Natural killer cell (primary cell): ENCODE measurements at places on chromosomes 5 and 9. TPM values are rescaled to one million over a fixed set of nuclear protein-coding genes. Genes with fewer than 3 reads are reported as not detected.

GRCh38 chr5:90084342-90084741, 325.2 kb downstream of the CETN3 start:
- H3K36me3 ChIP-seq = no peaks in the 10 kb centered on the region
- no peaks in the 10 kb centered on the region for H3K4me1 ChIP-seq
- H3K27me3 ChIP-seq = no peaks in the 10 kb centered on the region
- DNase-seq = no peak
- no peak overlapping the region for H3K27ac ChIP-seq

DNA sequence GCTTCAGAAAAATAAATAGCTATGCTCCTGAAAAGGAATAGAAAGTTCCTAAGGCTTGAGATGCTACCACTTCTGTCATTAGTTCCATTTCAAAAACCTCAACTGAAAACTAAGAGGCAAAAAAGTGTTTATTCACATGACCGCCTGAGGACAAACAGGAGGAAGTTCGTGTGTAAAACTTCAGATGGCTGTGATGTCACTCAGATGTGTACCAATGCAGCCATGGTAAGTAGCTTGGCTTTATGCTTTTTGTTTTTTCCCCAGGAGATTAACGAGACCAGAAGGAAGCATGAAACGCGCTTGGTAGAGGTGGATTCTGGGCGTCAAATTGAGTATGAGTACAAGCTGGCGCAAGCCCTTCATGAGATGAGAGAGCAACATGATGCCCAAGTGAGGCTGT, 33.0 kb downstream of the LMNB1 start:
- H3K27me3 ChIP-seq = no peaks in the 10 kb centered on the region
- peaks cover 20% of the 10 kb centered on the region for H3K4me1 ChIP-seq
- H3K36me3 ChIP-seq = peaks cover 12% of the 10 kb centered on the region
- no peak overlapping the region for H3K27ac ChIP-seq
- peak; percentile 26 for DNase-seq
- no peak overlapping the region for H3K4me3 ChIP-seq

POLE3 gene
- 66.7 TPM for total RNA-seq

TPPP gene
- 1.3 TPM for total RNA-seq

GRCh38 chr9:136329211-136329627, 1.9 kb downstream of the GPSM1 start:
- peaks cover 6% of the 10 kb centered on the region for H3K27me3 ChIP-seq
- peaks cover 20% of the 10 kb centered on the region for H3K4me1 ChIP-seq
- DNase-seq = no peak
- H3K4me3 ChIP-seq = no peak overlapping the region
- H3K36me3 ChIP-seq = no peaks in the 10 kb centered on the region

ANKS6 gene
- 12.6 TPM for total RNA-seq

SPAAR gene
- total RNA-seq = not detected

GRCh38 chr9:138037140-138037539, 159.6 kb downstream of the CACNA1B start:
- no peak for DNase-seq
- no peaks in the 10 kb centered on the region for H3K4me1 ChIP-seq
- H3K36me3 ChIP-seq = no peaks in the 10 kb centered on the region
- H3K27ac ChIP-seq = no peak overlapping the region
- no peak overlapping the region for H3K4me3 ChIP-seq

LCN2 gene
- 0.82 TPM for total RNA-seq

- H3K36me3 ChIP-seq = no peaks in the 10 kb centered on the region
- H3K27me3 ChIP-seq = no peaks in the 10 kb centered on the region
- no peaks in the 10 kb centered on the region for H3K4me1 ChIP-seq
Observed at GRCh38 chr5:124536333-124536732, 210.1 kb downstream of the ZNF608 start.

GRCh38 chr5:88875341-88876234, 7.4 kb downstream of the MEF2C start:
- DNase-seq = no peak
- H3K27ac ChIP-seq = no peak overlapping the region
- H3K36me3 ChIP-seq = no peaks in the 10 kb centered on the region
- no peaks in the 10 kb centered on the region for H3K27me3 ChIP-seq
- H3K4me3 ChIP-seq = no peak overlapping the region

- no peak for DNase-seq
- H3K4me1 ChIP-seq = no peaks in the 10 kb centered on the region
- H3K4me3 ChIP-seq = no peak overlapping the region
- H3K27me3 ChIP-seq = no peaks in the 10 kb centered on the region
- no peak overlapping the region for H3K27ac ChIP-seq
- no peaks in the 10 kb centered on the region for H3K36me3 ChIP-seq
Observed at GRCh38 chr9:98627296-98627695, 81.4 kb downstream of the GABBR2 start.

- H3K27ac ChIP-seq = no peak overlapping the region
- H3K4me1 ChIP-seq = no peaks in the 10 kb centered on the region
- no peaks in the 10 kb centered on the region for H3K27me3 ChIP-seq
- no peak for DNase-seq
Observed at GRCh38 chr5:167699432-167699831, 592.0 kb upstream of the WWC1 start.

DNA sequence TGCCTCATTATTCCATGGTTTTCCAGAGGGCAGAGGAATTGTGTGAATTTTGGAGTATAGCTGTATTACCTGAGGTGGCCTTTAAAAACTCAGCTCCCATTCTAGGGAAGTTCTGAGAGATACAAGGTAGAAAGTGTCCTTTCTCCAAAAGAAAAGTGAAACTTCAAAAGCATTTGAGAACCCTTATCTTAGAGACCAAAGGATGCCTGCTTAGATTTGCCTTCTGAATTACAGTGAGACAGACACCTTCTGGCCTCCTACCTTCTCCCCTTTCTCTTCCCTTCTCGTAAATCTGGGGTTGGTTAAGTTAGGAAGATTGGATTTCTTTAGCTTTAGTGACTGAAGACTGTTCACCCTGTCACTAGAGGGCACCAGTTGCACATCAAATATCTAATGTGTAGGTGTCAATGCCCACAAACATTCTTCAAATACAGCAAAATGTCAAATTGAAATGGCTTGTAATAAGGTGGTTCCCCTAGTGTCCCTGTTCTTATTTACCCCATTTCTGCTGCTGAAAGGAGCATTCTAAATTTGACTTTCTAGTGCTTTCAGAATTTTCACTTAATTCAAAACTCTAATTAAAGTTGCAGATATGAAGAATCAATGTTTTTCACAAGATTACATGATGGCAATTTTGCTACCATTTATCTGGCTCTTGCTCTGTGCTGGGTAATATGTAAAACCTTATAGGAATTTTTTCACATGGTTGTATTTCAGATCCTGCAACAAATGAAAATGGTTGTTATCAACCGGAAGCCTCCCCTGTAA, 46.7 kb downstream of the PRRC1 start:
- no peaks in the 10 kb centered on the region for H3K4me1 ChIP-seq
- H3K4me3 ChIP-seq = no peak overlapping the region
- peak; percentile 80 for DNase-seq
- H3K27me3 ChIP-seq = no peaks in the 10 kb centered on the region
- H3K27ac ChIP-seq = no peak overlapping the region

DNA sequence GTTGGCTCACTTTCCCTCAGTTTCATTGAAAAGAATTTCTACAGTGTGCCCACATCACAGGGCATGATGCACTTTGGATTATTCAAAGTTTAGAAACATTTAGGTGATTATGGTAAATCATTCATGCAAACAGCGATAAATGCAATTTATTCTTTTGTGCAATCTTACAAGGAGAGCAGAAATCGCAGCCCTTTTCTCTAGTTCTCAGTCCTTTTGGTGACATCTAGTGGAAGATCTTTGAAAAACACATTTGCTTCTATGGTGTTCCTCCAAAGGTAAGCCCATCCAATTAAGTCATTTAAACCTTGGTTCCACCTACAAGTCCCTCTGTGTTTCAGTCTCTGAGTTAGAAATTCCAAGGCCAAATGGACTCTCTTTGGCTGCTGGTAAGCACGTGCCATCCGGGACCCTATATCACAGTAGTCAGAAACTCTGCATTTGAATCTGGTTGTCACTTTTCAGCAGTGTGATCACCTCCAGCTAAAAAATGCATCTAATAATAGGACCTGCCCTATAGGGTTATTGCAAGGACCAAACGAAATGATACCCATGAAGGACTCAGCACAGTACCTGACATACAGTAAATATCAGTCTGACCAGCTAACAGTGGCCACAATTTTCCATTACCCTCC, 66.4 kb downstream of the MACROH2A1 start:
- H3K27me3 ChIP-seq = no peaks in the 10 kb centered on the region
- DNase-seq = no peak
- H3K36me3 ChIP-seq = peaks cover 40% of the 10 kb centered on the region
- H3K4me1 ChIP-seq = no peaks in the 10 kb centered on the region
- no peak overlapping the region for H3K4me3 ChIP-seq

- H3K36me3 ChIP-seq = no peaks in the 10 kb centered on the region
- no peak overlapping the region for H3K27ac ChIP-seq
- no peaks in the 10 kb centered on the region for H3K27me3 ChIP-seq
- DNase-seq = no peak
- peaks cover 15% of the 10 kb centered on the region for H3K4me1 ChIP-seq
- no peak overlapping the region for H3K4me3 ChIP-seq
Observed at GRCh38 chr9:87516926-87517290, 19.2 kb downstream of the DAPK1 start.

DNA sequence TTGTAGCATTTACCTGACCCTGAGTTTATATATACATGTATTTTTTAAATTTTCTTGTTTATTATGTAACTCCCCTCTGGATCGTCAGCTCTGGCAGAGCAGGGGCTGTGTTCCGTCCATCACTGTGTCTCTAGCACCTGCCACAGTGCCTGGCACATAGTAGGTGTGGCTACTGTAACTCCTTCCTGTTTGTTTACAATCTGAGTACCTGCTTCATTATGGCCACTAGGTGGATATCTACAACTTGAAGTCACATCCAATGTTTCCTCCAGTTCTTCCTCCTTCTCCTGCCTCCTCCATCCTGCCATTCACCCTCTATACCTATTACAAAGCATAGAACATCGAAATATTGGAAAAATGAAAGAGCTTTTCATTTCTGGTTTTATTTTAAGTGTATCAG, 14.2 kb upstream of the PPP1R2B start:
- peak; percentile 27 for DNase-seq
- peaks cover 4% of the 10 kb centered on the region for H3K4me1 ChIP-seq
- H3K27me3 ChIP-seq = no peaks in the 10 kb centered on the region
- no peak overlapping the region for H3K4me3 ChIP-seq

GRCh38 chr5:95730011-95730700, 980 bp upstream of the RHOBTB3 start:
- peak overlapping the region; percentile 77 for H3K4me3 ChIP-seq
- no peaks in the 10 kb centered on the region for H3K36me3 ChIP-seq
- H3K27me3 ChIP-seq = no peaks in the 10 kb centered on the region
- peaks cover 8% of the 10 kb centered on the region for H3K4me1 ChIP-seq
- DNase-seq = no peak
- peak overlapping the region; percentile 49 for H3K27ac ChIP-seq

DNA sequence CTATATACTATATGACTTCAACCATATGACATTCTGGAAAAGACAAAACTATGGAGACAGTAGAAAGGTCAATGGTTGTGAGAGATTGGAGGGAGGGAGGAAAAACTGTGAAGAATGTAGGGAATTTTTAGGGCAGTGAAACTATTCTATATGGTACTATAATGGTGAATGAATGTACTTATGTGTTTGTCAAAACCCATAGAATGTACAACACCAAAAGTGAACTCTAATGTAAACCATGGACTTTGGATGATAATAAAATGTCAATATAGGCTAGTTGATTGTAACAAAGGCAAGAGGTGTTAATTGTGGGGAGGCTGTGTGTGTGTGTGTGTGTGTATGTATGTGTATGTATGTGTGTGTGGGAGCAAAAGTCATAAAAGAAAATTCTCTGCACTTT, 10.8 kb upstream of the STOM start:
- H3K27ac ChIP-seq = no peak overlapping the region
- no peak overlapping the region for H3K4me3 ChIP-seq
- H3K36me3 ChIP-seq = no peaks in the 10 kb centered on the region
- DNase-seq = no peak
- H3K4me1 ChIP-seq = no peaks in the 10 kb centered on the region

- no peak overlapping the region for H3K27ac ChIP-seq
- no peaks in the 10 kb centered on the region for H3K36me3 ChIP-seq
- DNase-seq = no peak
- peaks cover 27% of the 10 kb centered on the region for H3K4me1 ChIP-seq
Observed at GRCh38 chr5:142958944-142959682, 188.9 kb downstream of the ARHGAP26 start.

GRCh38 chr5:174503461-174504265, 220.7 kb upstream of the MSX2 start:
- H3K27me3 ChIP-seq = no peaks in the 10 kb centered on the region
- no peaks in the 10 kb centered on the region for H3K36me3 ChIP-seq
- H3K4me3 ChIP-seq = no peak overlapping the region
- DNase-seq = no peak

GRCh38 chr9:89943728-89944127, 338.9 kb downstream of the GADD45G start:
- no peaks in the 10 kb centered on the region for H3K36me3 ChIP-seq
- DNase-seq = no peak
- H3K4me1 ChIP-seq = no peaks in the 10 kb centered on the region
- H3K27ac ChIP-seq = no peak overlapping the region

GRCh38 chr9:22986556-22986955, 539.9 kb downstream of the DMRTA1 start:
- no peak overlapping the region for H3K27ac ChIP-seq
- no peaks in the 10 kb centered on the region for H3K4me1 ChIP-seq
- no peaks in the 10 kb centered on the region for H3K27me3 ChIP-seq

DNA sequence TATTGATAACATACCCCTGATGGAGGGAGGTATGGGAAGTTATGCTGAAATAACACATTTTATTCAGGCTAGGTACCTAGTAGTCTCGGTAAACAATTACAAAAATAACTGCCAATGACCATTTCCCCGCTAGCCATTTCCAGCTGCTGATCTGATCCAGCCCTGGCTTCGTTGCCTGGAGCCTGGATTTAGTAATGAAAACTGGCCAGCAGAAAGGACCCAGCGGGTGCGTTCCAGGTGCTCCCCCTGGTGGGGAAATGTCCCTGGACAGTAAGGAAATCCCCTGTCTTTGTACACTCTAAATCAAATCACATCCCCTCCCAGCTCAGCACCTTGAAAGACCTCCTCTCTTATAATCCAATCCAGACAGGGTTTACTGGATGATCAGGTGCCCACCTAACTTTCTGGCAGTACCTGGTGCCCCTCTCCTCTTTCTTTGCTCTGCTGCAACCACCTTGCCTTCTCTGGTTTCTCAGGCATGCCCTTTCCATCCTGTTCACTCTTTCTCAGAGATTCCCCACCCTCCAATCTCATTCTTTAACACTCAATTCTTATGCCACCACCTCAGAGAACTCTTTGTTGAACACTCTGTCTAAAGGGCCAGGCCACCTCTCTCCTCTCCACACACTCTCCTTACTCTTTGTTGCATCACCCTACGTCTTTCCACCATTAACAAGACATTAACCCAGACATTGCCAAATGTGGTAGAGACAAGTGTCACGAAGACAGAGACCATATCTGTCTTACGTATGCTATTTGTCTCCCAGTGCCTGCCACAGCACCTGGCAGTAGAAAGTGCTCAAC, 50.1 kb upstream of the SMAD5 start:
- DNase-seq = peak; percentile 73
- H3K4me3 ChIP-seq = no peak overlapping the region
- H3K27me3 ChIP-seq = peaks cover 5% of the 10 kb centered on the region
- no peaks in the 10 kb centered on the region for H3K36me3 ChIP-seq
- peaks cover 16% of the 10 kb centered on the region for H3K4me1 ChIP-seq
- no peak overlapping the region for H3K27ac ChIP-seq
